OCI-M1 (cell line): ENCODE measurements at places on chromosomes 5 and 9.

- DNase-seq: no peak
These were observed 67.2 kb upstream of the CCDC152 start for GRCh38 chr5:42689391-42689790.

GRCh38 chr5:171789353-171789752 lies 3.7 kb downstream of the SMIM23 start:
- DNase-seq: no peak

- DNase-seq: no peak
These were observed 84.8 kb upstream of the FAM169A start for GRCh38 chr5:74950836-74951515.

- no peak for DNase-seq
These were observed 744.2 kb downstream of the MTRR start for GRCh38 chr5:8613078-8613685.

- DNase-seq: peak; percentile 39
These were observed 789 bp downstream of the ACER2 start for GRCh38 chr9:19409401-19410194.

DNA sequence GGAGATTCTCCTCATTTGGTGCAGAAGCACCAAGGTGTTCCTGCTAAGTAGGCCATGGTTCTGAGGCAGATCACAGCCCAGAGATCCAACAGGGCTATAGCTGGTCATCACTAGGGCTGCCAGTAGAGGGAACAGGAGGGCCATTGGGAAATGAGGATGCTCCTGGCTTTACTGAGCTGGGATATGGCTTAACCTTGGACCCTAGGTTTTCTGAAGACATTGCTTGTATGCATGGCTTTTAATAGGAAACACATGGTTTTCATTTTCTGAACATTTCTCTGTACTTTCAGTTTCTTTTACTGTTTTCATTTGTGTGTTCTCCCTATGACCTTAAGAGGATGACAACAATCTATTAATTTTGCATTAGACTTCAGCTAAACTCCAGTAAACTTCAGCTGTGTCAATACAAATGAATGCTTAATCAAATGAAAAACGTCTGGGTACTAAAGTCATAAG lies at the start of gene IFNW1:
TSS of gene IFNW1 (minus strand) at position 406 of the 456 bp plus-strand sequence. CDS start at position 144, 262 bp downstream.
- DNase-seq: peak; percentile 3

GRCh38 chr5:28165096-28165495 lies 1126.7 kb upstream of the CDH9 start:
- no peak for DNase-seq

- no peak for DNase-seq
These were observed 67.0 kb downstream of the GABBR2 start for GRCh38 chr9:98641695-98642094.

DNA sequence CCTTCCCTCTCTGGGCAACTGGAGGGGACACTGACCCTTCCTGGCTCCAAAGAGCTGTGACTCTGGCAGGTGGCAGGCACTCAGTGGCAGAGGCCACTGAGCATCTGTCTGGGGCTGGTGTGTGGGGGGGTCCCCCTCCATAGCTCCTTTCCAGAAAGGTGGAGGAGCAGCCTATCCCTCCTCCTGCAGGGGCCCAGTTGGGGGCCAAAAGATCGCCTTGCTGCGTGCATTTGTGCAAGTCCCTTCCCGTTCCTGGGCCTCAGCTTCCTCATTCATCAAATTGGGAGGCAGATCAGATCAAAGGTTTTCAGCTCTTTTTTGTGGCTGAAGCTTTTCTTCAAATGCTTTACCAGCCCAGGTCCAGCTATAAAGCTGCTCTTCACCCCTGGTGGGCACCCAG lies 77.7 kb downstream of the NTNG2 start:
- DNase-seq: peak; percentile 47

DNA sequence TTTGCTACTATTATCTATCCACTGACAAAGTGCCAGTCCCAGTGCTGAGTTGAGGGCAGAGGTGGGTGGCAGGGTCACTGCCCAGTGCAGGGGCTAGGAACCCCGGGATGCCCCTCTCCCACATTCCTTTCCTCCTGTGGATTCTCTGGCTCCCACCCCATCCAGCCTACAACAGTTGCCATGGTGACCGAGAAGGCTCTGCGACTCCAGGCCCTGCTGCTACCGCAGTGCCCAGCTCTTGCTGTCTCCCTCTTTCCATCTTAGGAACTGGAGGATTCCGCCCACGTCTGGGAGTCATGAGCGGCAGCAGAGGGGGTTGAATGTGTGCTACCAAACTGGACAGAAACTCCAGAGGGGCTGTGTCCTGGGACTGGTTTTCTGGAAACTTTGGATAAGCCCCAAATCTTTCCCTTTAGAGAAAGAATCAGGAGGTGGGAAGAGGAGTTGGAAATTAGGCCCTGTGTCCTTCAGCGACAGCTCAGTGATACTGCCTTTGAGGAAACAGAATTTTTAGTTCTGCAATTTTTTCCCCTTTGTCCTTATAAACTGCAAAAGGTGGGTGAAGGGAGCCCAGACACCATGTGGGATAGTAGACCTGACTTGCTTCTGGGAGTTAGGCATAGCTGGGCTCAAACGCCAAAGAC lies 20.7 kb upstream of the C5orf47 start:
- no peak for DNase-seq

DNA sequence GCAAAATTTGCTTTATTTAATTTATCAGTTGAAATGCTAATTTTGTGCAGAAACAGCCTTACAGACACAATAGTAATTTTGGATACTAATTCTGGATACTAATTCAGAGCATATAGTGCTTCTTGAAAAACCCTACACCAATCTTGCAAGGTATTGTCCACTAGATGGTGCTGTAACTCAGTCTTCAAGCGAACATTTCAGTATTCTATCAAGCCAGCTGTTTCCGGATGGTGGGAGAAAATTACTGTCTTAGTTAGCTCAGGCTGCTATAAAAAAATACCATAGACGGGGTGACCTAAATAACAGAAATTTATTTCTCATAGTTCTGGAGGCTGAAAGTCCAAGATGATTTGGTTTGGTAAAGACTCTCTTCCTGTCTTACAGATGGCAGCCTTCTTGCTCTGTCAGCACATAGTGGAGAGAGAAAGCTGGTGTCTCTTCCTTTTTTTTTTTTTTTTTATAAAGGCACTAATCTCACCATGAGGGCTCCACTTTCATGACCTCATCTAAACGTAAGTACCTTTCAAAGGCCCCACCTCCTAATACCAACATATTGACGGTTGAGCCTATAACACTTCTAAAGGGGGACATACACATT lies 1306.5 kb upstream of the CDH9 start:
- DNase-seq: peak; percentile 85

GRCh38 chr9:100294341-100294740 lies 58.4 kb downstream of the TEX10 start:
- no peak for DNase-seq
